ENCODE measurements at places on chromosomes 16 and 17.

DNA sequence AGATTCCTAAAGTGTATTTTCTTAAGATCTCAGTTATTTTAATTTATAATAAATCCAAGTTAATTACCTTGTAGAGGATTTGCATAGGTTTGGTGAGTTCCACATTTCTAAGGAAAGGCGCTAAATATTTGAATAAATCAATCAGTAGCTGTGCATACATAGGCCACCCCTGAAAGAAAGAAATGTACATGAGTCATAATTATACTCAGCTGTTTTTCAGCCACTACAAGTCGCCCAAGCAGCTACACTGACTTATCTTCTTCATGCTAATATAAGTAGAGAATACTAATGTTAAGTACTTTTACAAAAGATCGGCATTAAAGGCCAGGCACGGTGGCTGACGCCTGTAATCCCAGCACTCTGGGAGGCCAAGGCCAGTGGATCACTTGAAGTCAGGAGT lies 14.9 kb downstream of the SETD6 start:
- no peak for DNase-seq

DNA sequence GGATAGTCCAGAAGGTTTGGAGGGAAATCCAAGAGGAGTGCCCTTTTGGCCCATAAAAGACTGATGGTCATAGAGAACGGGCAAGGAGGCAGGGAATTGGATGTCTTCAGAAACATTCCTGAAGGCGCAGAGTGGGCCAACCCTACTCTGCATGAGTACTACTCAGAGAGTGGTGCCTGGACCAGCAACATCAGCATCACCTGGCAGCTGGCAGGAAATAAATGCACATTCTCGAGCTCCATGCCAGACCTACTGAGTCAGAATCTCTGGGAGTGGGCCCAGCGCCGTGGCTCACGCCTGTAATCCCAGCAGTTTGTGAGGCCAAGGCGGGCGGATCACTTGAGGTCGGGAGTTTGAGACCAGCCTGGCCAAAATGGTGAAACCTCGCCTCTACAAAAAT lies 27.1 kb upstream of the SLC39A11 start:
- DNase-seq: no peak

- DNase-seq: no peak
Observed at GRCh38 chr17:79650861-79651260, 40.0 kb upstream of the RBFOX3 start.

- no peak for DNase-seq
Observed at GRCh38 chr17:39404542-39405378, 3.3 kb upstream of the FBXL20 start.

GRCh38 chr17:80679816-80680215 lies 135.2 kb downstream of the RPTOR start:
- DNase-seq: no peak

- no peak for DNase-seq
Observed at GRCh38 chr16:78045865-78046581, 23.7 kb downstream of the CLEC3A start.

DNA sequence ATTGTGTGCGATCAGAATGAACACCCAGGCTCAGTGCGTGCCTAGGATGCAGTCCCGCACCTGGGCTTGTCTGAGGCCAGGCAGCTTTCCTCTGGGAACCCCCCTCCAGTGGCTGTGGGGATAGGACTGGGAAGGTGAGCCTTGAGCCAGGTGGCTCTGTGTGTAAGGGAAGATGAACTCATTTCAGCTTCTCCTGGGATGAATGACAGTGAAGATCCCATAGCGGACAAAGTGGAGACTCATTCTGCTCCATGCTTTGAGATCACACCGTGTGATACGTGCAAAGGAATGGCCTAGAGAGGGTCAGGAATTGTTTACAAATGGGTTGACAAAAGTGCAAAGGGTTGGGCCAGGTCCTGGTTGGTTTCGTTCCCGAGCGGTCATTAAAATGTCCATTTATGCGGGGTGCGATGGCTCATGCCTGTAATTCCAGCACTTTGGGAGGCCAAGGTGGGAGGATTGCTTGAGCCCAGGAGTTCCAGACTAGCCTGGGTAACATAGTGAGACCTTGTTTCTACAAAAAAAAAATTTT lies 15.8 kb downstream of the GPRC5C start:
- no peak for DNase-seq

DNA sequence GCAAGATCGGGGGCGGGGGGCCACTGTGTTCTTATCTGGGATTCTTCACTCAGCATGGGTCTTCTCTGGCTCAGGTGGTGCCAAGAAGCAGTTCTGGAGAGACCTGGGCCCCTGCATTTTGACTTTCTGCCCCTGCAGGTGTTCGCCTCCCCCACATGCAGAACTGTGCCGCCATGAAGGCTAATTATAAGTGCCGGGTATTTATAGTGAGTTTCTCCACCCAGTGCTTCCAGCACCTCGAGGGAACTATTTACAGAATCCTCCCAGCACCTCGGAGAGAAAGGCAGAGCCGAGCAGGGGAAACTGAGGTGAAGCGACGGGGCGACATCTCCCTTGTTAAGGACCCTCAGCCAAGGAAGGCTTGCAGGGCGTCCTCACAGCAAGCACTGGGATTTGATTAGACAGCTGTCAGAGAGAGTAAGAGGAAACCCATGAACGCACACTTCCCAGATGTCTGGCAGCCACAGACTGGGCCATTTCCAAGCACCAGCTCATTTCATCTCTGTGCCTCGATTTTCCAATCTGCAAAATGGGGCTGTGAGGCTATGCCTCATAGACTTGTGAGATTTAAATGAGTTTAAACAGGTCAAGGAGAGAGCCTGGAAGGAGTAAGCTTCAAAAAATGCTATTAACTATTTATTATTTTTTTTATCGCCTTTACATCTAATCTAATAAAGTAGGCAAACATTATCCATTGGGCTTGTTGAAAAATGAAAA lies 36.4 kb upstream of the GRIN2A start:
- DNase-seq: no peak

DNA sequence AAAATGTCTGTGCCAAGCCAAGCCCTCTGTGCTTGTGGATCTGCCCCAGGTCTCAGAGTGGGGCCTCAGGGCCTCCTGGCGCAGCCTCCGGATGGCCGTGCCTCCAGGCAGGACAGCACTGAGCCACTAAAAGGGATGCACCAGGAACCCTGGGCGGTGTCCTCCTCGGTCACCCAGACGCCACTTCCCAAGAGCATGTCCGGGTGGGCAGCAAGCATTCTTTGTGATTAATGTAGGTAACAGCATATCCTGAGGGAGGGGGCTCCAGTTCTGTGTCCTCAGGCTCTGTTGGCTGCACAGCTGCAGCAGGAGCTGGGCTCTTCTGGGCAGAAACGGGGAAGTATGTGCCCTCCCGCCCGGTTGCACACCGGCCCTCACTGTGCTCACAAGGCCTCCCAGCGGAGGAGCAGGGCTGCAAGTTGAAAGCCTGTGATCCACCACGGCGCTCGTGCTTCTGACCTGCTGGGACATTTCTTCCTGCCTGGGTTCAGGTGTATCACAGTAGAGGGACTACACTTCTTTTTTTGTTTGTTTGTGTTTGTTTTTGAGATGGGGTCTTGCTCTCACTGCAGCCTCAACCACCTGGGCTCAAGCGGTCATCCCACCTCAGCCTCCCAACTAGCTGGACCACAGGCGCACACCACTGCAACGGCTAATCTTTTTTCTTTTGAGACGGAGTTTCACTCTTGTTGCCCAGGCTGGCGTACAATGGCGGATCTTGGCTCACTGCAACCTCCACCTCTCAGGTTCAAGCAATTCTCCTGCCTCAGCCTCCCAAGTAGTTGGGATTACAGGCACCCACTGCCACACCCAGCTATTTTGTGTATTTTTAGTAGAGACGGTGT lies 37.9 kb upstream of the CHMP6 start:
- DNase-seq: no peak

GRCh38 chr16:56300891-56301850 lies 109.9 kb downstream of the GNAO1 start:
- no peak for DNase-seq

DNA sequence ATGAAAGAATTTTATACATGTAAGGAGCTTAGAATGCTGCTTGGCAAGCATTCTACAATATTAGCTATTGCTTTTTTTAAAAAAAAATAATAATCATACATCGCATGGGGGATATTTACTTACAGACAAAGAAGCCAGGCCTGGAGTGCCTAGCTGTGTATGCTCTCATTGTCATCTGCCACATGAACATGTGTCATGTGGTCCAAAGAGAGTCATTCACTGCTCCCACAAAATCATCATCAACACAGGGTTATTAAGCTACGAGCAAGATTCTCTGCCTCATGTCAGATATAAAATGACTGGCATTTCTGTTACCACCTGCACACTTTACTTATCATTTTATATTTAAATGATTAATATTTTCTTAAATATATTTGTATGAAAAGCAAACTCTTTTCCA lies 1.9 kb upstream of the MT1E start:
- no peak for DNase-seq

DNA sequence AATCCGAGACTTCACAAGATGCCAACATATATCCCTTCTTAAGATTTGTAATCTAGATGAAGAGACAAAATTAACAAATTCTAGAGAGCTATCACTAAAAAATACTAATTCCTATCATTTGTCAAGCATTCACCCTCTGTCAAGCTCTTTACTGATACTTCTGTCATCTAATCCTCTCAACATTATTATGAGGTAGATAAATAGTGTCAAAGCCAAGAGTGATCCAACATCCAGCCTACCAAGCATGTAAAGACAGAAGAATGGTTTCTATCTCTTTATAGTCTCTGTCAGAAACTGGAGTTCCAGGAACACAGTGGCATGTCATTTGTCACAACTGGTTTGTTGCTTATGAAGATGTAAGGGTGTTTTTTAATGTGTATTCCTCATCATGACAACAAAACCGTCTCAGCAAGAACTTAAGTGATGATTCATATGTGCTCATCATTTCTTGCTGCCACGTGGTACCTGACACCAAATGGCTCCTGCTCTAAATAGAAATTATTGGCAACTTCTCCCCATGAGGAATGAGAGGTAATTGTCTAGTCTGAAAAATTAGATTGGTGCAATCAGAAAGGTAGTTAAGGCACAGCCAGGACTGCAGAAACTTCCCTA lies 196.8 kb downstream of the TOX3 start:
- no peak for DNase-seq
